Adipocyte (in vitro differentiated cells): ENCODE measurements at places on chromosomes 6 and 20.
A peak's percentile ranks its signal among the peaks of the same experiment; 100 is the strongest.

DNA sequence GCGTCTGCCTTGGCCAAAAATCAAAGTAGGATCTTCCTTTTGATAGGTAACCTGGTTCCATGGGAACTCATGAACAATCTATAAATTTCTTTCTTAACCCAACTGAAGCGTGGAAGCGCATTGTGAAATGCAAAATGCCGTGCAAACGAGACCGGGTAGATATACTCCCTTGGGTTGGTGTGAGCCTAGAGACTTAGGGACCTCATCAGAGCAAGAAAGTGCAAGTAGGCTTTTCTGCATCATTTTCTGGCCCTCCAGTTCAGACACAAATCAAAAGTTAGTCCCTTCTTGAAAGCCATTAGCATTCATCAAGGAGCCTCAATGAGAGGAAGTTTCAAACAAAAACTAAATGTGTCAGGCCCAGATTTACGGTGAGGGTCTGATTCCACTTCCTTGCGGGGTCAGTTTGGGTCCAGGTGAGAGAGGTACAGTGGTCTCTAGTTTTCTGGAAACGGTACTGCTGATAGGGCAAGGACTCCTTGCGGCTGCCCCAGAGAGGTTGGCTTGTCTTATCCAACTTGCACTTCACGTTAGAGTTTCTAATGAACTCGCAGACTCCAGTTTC, 5.3 kb upstream of the ZNF184 start:
- peak; percentile 54 for DNase-seq

GRCh38 chr20:58044286-58044685, 184.2 kb downstream of the ANKRD60 start:
- no peak for DNase-seq

DNA sequence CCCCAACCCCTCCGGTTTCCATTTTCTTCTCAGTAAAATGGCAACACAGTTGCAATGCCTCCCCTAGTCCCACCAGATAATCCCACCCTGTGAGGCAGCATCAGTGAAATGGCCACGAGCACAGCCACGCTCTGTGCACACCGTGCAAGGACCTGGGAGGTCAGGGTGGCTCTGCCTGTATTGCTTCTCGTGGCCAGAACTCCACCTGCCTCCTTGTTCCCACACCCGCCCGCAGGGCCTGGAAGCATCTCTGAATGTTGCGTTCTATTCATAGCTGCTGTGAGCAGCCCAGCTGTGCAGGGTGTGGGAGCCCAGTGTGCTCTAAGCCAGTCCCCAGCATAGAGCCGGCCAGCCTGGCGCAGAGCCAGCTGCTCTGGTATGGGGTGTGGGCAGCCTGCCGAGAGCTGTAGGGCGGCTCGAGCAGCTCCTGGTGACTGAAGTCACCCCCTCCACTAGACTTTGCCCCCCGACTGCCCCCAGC, 161.1 kb downstream of the DLL1 start:
- no peak for DNase-seq

DNA sequence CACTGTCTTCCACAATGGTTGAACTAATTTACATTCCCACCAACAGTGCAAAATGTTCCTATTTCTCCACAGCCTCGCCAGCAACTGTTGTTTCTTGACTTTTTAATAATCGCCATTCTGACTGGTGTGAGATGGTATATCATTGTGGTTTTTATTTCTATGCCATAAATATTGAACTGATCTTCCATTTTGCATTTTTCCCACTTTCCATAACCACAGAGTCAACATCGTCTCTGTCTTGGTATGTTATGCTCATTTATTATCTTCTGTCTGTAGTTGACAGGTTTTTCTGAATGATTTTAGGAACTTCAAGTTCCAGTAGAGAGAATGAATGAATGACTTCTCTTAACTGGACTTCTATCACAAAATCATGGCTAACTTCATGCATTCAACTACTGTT, 259.8 kb downstream of the UST start:
- no peak for DNase-seq

GRCh38 chr6:130018292-130018743, at the start of gene L3MBTL3:
L3MBTL3 (plus strand) TSS chr6:130018581; CDS start chr6:130042700, 24,119 bp downstream.
- peak; percentile 95 for DNase-seq
